ENCODE measurements at places on chromosomes 2 and 18.

DNA sequence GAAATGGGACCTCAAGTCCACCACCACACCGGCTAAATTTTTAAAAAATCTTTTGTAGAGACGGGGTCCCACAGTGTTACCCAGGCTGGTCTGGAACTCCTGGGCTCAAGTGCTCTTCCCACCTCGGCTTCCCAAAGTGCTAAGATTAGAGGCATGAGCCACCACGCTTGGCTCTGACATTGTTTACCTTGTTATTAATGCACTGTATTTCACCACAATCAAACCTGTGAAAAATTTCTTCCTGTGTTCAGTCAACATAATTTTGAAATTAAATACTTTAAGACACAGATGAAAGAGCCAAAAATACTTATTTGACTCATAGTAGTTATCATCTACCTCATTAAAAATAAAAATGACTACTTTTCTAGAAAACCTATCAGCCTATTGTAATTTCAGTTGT is 16.0 kb upstream of the FAM124B start:
- DNase-seq = no peak

GRCh38 chr2:16023506-16024360 is 83.4 kb downstream of the MYCN start:
- DNase-seq = no peak

GRCh38 chr2:236264256-236264655 is at the start of gene ASB18:
Gene ASB18 (minus strand): TSS chr2:236264406. CDS start chr2:236264345, 61 bp downstream.
- no peak for DNase-seq

GRCh38 chr2:159996792-159997546 is 65.4 kb downstream of the PLA2R1 start:
- no peak for DNase-seq

- no peak for DNase-seq
Observed at GRCh38 chr2:189474526-189474925, 33.3 kb downstream of the WDR75 start.

Data from activated naive CD8-positive, alpha-beta T cell treated with anti-CD3 and anti-CD28 coated beads, Interleukin-2, amount 10 ng/mL, durations not matched to agents 7 days and 5 days (primary cell).